ENCODE measurements at places on chromosomes 2 and 18.

- no peak for DNase-seq
Observed at GRCh38 chr2:145123606-145124005, 603.7 kb upstream of the ZEB2 start.

GRCh38 chr2:164479460-164479859 lies 141.8 kb downstream of the GRB14 start:
- DNase-seq = no peak

DNA sequence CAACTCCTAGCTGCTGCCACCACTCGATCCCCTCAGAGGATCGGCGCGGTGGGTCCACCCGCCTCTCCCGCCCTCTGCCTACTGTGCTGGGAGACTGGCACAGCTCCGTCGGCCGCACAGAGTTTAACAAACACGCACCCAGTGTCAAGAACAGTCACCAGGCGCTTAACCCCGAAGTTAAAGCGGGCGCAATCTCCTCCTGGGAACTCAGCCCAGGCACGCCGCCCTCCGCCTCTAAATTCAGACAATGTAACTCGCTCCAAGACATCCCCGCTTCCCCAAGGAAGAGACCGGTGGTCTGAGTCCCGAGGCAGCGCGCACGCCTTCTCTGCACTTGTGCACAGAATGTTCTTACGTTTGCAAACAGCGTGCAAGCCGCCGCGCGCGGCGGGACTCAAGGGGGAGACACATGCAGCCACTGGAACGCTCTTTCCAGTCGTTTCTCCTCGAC lies 533 bp downstream of the CXCR4 start:
- DNase-seq = peak; percentile 21

- no peak for DNase-seq
Observed at GRCh38 chr2:70144443-70145143, 46.2 kb downstream of the C2orf42 start.

GRCh38 chr18:73626221-73626620 lies 521.4 kb downstream of the FBXO15 start:
- DNase-seq = no peak

DNA sequence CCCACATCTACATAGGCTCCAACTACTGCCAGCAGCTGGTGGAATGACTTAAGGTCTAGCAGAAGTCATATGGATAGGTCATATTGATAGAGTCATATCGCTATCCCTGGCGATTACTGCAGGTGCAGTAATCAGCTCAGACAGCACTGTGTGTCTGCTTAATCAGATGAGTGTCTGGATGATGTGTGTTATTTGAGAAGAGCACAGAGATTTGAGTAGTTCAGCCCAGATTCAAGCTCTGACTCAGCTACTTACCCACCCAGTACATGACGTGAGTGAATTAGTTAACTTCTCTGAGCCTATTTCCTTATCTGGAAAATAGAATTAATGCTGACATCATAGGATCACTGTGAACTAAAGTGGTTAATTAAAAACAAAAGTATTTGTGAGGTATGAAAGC lies 78.9 kb downstream of the EHD3 start:
- no peak for DNase-seq

DNA sequence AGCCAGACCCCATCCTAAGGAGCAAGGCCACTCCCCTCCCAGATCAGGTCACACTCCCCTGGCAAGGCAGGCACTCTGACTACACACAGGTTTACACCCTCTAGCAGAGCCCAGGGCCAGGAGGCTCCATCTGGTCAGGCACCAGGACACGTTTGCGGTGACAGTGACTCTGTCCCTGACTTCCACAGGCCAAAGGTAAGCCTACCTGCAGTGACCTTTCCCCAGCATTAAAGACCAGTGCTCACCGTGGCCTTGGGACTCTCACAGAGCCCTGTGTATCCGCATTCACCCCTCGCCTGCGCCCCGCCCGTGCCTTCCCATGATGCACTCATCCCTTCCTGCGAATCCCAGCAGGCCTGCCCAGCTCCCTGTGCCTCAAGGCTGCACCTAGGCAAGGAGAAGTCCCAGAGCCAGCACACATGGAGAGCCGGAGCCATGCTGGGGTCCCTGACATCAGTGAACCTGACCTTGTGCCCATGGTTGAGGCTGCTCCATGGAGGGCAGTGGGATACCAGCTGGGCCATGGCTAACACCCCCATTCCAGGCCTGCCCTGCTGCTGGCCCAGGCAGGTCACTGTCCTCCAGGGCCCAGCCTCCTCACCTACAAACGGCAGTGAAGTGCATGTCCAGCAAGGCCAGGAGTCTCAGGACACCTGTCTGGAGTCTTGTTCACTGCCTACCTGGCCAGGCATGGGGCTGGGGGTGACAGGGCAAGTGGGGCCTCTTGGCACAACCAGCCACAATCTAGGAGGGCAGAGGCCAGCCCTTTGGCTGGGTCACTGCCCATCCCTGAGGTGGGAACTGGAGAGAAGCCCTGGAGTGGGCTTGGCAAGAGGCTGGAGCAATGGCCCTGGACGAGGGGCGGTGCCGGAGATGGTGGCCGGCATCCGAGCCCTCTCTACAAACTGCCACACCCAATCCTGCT lies 3.0 kb downstream of the NEURL3 start:
- no peak for DNase-seq

DNA sequence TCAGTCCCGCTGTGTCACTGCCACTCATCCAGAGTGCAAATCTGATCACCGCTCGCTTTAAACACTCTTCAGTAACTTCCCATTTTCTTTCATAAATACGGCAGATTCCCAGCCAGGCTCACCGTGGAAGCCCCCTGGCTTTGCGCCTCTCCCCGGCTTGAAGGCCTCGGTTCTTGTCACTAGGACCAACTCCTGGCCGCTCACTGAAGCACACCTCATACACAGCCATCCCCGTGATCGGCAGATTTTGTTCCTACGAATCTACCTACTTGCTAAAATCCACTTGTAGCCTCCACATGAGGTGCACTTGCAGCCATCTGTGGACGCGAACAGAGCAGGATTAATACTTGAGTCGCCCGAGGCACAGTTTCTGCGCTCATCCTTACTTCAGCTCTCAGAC lies 462.4 kb upstream of the MYT1L start:
- no peak for DNase-seq

- no peak for DNase-seq
Observed at GRCh38 chr2:7895289-7895688, 786.6 kb upstream of the ID2 start.

GRCh38 chr18:24118750-24119577 lies 19.9 kb upstream of the CABYR start:
- peak; percentile 72 for DNase-seq

DNA sequence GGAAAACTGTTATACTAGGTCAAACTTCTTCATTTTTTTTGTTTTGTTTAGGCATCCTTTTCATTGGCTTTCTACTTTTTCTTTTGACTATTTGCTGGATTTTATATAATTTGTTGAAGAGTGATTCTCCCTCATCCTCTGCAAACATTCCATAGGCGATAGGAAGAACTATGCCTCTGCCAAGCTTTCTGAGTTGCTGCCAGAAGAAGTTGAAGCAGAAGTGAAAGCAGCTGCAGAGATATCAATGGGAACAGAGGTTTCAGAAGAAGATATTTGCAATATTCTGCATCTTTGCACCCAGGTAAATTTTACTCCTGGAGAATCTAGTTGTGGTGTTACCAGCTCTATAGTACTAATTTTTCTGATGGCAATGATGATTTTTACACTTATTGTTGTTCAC lies 25.4 kb downstream of the NOP58 start:
- no peak for DNase-seq

DNA sequence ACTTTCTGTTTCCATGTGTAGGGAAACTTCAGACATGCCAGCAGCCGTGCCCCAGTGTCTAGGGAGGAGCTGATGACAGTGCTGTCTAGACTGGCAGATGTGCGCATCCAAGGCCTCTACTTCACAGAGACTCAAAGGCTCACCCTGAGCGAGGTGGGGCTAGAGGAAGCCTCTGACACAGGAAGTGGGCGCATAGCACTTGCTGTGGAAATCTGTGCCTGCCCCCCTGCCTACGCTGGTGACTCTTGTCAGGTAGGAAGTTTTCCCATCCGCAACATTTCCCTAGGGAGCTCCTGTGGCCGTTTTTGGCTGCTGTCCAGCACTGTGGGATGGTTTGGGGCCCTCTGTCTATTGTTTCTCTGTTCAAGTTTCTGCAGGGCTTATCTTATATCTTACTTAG lies 143.1 kb upstream of the TTC39C start:
- peak; percentile 7 for DNase-seq

GRCh38 chr2:173087793-173088496 lies 12.3 kb downstream of the MAP3K20 start:
- peak; percentile 76 for DNase-seq

- DNase-seq = no peak
Observed at GRCh38 chr18:59182673-59183072, 37.3 kb upstream of the GRP start.

GRCh38 chr2:23393722-23394121 lies 8.7 kb downstream of the KLHL29 start:
- DNase-seq = no peak

GRCh38 chr18:33751613-33752221 lies 173.7 kb downstream of the ASXL3 start:
- no peak for DNase-seq

- DNase-seq = no peak
Observed at GRCh38 chr2:81513328-81513727, 1208.8 kb upstream of the LRRTM1 start.

GRCh38 chr18:7618891-7619442 lies 51.9 kb downstream of the PTPRM start:
- no peak for DNase-seq

- no peak for DNase-seq
Observed at GRCh38 chr18:33745151-33745795, 167.3 kb downstream of the ASXL3 start.

- no peak for DNase-seq
Observed at GRCh38 chr2:74457129-74457548, 1.1 kb upstream of the WBP1 start.

- DNase-seq = no peak
Observed at GRCh38 chr2:99880148-99880963, 262.0 kb downstream of the AFF3 start.
